ENCODE measurements at places on chromosomes 12 and 14. TPM values are rescaled to one million over a fixed set of nuclear protein-coding genes. Genes with fewer than 3 reads are reported as not detected.

The SCARB1 gene
- 10.8 TPM for total RNA-seq

The NKX2-1 gene
- total RNA-seq: not detected

The CLEC2A gene
- not detected for total RNA-seq

The PCED1B gene
- total RNA-seq: 1.3 TPM

The SERPINA9 gene
- not detected for total RNA-seq

The KCNC2 gene
- not detected for total RNA-seq

The ESRRB gene
- not detected for total RNA-seq

The TNFAIP2 gene
- total RNA-seq: 114 TPM

The C14orf39 gene
- not detected for total RNA-seq

The CALM1 gene
- 329 TPM for total RNA-seq

The KRT74 gene
- total RNA-seq: not detected

The ACSS3 gene
- total RNA-seq: 22.3 TPM

The SLC5A8 gene
- total RNA-seq: not detected

The MYO1H gene
- total RNA-seq: not detected

The LRRC43 gene
- total RNA-seq: 2.6 TPM

The ANGEL1 gene
- 4.0 TPM for total RNA-seq

The C12orf60 gene
- total RNA-seq: 0.74 TPM
